CD4-positive, CD25-positive, alpha-beta regulatory T cell (primary cell): ENCODE measurements at places on chromosomes 7 and 10. TPM values are rescaled to one million over a fixed set of nuclear protein-coding genes. Genes with fewer than 3 reads are reported as not detected.

DNA sequence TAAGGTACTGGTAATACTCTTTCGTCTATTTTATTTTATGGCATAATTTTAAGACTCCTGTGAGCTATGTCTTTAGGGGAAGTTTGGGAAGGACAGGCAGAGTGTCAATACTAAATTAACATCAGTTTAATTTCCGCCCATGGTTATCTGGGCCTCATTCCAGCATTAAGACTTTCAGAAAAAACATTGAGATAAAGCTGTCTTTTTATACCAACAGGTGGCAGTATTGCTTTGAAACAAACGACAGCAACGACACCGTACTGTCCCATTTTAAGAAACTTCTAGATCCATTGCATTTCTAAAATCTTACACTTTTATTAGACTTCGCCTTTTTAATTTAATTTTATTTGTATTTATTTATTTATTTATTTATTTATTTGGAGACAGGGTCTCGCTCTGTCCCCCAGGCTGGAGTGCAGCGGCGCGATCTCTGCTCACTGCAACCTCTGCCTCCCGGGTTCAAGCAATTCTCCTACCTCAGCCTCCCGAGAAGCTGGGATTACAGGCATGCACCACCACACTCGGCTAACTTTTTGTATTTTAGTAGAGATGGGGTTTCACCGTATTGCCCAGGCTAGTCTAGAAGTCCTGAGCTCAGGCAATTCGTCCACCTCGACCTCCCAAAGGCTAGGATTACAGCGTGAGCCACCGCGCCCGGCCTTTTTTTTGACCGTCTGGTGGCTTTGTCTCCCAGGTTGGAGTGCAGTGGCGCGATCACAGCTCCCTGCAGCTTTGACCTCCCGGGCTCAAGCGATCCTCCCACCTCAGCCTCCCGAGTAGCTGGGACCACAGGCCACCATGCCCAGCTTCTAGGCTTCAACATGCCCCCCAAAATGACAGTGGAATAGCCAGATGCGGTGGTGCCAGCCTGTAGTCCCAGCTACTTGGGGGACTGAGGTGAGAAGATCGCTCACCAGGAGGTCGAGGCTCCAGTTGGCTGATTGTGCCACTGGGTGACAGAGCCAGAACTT, 78.7 kb upstream of the C1GALT1 start:
- H3K4me1 ChIP-seq, result peaks cover 3% of the 10 kb centered on the region
- H3K27me3 ChIP-seq, result no peaks in the 10 kb centered on the region
- H3K4me3 ChIP-seq, result no peak overlapping the region

DNA sequence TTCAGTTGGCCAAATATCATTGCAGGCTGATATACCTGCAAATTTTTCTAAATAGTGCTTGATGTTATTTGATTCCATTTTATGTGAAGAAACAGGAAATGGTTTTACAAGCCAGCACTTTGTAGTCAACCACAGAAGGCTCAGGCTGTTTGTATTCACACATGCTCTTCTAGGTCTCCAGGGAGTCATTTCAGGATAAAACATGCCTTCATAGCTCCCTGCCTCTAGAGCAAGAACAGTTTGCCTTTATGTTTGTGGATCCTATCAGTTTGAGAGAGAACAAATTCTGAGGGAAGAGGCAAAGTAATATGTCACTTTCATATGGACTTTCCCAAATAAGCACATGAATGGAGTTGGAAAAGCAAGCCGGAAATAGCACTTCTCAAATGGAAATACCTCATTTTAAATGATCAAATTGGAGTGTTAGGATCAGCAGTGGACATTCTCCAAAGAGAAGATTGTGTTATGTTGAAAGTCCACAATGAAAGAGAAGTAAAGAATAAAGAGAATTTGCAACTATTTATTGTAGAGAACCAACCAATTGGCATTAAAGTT, 277.6 kb downstream of the KCND2 start:
- H3K27me3 ChIP-seq, result no peaks in the 10 kb centered on the region
- no peak overlapping the region for H3K4me3 ChIP-seq
- H3K36me3 ChIP-seq, result no peaks in the 10 kb centered on the region
- H3K4me1 ChIP-seq, result no peaks in the 10 kb centered on the region
- DNase-seq, result no peak
- no peak overlapping the region for H3K27ac ChIP-seq

DNA sequence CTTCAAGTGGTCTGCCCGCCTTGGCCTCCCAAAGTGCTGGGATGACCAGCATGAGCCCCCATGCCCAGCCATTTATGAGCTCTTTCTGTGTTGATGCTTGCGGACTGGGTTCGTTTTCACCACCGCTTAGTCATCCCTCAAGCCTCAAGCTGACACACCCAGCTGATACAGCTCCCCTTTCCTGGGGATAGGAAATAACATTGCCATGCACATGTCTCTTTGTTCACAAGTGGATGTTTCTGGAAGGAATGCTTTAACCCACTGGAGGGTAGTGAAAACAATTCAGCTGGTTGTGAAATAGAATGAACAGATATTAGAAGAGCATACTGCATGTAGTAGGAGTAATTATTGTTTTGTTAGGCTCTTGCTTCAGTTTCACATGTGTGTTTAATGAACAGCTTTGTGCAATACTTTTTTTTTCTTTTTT, 8.5 kb upstream of the METTL27 start:
- H3K27me3 ChIP-seq, result no peaks in the 10 kb centered on the region
- H3K36me3 ChIP-seq, result no peaks in the 10 kb centered on the region
- H3K4me3 ChIP-seq, result peak overlapping the region; percentile 42
- peaks cover 42% of the 10 kb centered on the region for H3K4me1 ChIP-seq
- peak overlapping the region; percentile 73 for H3K27ac ChIP-seq
- no peak for DNase-seq

Gene CPED1
- not detected for polyA plus RNA-seq

- H3K4me3 ChIP-seq, result no peak overlapping the region
- DNase-seq, result no peak
- no peaks in the 10 kb centered on the region for H3K4me1 ChIP-seq
- H3K36me3 ChIP-seq, result no peaks in the 10 kb centered on the region
Observed at GRCh38 chr10:118444069-118444468, 101.9 kb upstream of the FAM204A start.

Gene SUN3
- polyA plus RNA-seq, result not detected

GRCh38 chr10:133169173-133169947, 9.3 kb downstream of the KNDC1 start:
- no peaks in the 10 kb centered on the region for H3K27me3 ChIP-seq
- DNase-seq, result no peak
- H3K36me3 ChIP-seq, result no peaks in the 10 kb centered on the region
- H3K27ac ChIP-seq, result no peak overlapping the region
- no peak overlapping the region for H3K4me3 ChIP-seq

Gene HOXA3
- polyA plus RNA-seq, result not detected

GRCh38 chr7:139341776-139342226, 664 bp downstream of the FMC1 start:
- peak; percentile 6 for DNase-seq
- H3K4me3 ChIP-seq, result peak overlapping the region; percentile 94
- no peaks in the 10 kb centered on the region for H3K27me3 ChIP-seq
- H3K4me1 ChIP-seq, result peaks cover 11% of the 10 kb centered on the region
- H3K27ac ChIP-seq, result peak overlapping the region; percentile 99
- peaks cover 5% of the 10 kb centered on the region for H3K36me3 ChIP-seq

- no peak for DNase-seq
- H3K4me3 ChIP-seq, result no peak overlapping the region
Observed at GRCh38 chr7:30812676-30813075, 41.5 kb downstream of the MINDY4 start.

- H3K4me3 ChIP-seq, result no peak overlapping the region
- no peak overlapping the region for H3K27ac ChIP-seq
- H3K27me3 ChIP-seq, result no peaks in the 10 kb centered on the region
- H3K36me3 ChIP-seq, result no peaks in the 10 kb centered on the region
- peaks cover 7% of the 10 kb centered on the region for H3K4me1 ChIP-seq
Observed at GRCh38 chr10:4280461-4281189, 495.6 kb upstream of the KLF6 start.

Gene PLA2G12B
- polyA plus RNA-seq, result not detected

Gene NAT16
- not detected for polyA plus RNA-seq

Gene SORCS3
- not detected for polyA plus RNA-seq

DNA sequence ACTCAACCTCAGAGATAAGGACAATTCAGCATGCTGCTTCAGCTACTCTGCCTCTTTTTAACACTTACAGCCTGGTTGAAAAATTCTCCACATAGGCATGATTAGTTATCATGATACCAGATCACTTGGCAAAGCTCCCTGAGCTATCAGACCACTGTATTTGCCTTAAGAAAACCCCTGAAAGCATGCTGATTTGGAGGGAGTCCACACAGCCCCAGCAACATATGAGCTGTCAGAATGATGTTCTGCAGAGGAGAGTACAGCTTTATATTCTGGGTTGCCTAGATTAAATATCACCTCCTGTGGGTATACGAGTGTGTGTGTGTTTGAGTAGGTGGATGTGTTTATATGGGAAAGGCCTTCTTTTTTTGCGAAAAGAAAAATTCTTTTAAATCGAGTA, 170.2 kb upstream of the CHRM2 start:
- no peaks in the 10 kb centered on the region for H3K4me1 ChIP-seq
- no peak overlapping the region for H3K27ac ChIP-seq
- no peaks in the 10 kb centered on the region for H3K36me3 ChIP-seq
- H3K4me3 ChIP-seq, result no peak overlapping the region
- no peaks in the 10 kb centered on the region for H3K27me3 ChIP-seq
- DNase-seq, result no peak

Gene OR6B1
- polyA plus RNA-seq, result not detected

DNA sequence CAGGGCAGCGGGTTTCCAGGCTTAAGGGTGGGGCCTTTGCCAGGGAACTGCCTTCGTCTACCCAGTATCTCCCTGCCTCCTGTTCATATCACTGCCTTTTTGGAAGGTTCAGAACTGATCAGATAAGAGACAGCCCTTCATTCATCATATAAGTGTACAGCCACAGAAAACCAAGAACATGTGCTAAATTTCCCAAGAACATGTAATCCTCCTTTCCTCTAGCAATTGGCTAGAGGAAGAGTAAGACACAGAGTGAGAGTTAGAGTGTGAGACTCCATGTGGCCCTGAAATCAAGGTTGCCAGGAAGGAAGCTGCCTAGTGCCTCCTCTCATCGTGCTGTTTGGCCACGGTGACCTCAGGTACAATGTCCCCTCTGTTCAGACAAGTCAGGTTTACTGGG, 770.9 kb downstream of the TNS3 start:
- H3K4me1 ChIP-seq, result no peaks in the 10 kb centered on the region
- H3K4me3 ChIP-seq, result no peak overlapping the region
- H3K27me3 ChIP-seq, result no peaks in the 10 kb centered on the region
- H3K27ac ChIP-seq, result no peak overlapping the region

- H3K36me3 ChIP-seq, result no peaks in the 10 kb centered on the region
- no peak overlapping the region for H3K27ac ChIP-seq
- H3K27me3 ChIP-seq, result peaks cover 18% of the 10 kb centered on the region
- H3K4me1 ChIP-seq, result no peaks in the 10 kb centered on the region
- H3K4me3 ChIP-seq, result no peak overlapping the region
Observed at GRCh38 chr7:116588641-116589594, 64.1 kb downstream of the CAV1 start.

Gene OR2A12
- polyA plus RNA-seq, result not detected

Gene CRYGN
- polyA plus RNA-seq, result 0.39 TPM

GRCh38 chr7:132125096-132125495, 451.2 kb downstream of the PLXNA4 start:
- no peak overlapping the region for H3K27ac ChIP-seq
- no peak overlapping the region for H3K4me3 ChIP-seq
- no peaks in the 10 kb centered on the region for H3K36me3 ChIP-seq
- DNase-seq, result no peak
- H3K4me1 ChIP-seq, result no peaks in the 10 kb centered on the region

DNA sequence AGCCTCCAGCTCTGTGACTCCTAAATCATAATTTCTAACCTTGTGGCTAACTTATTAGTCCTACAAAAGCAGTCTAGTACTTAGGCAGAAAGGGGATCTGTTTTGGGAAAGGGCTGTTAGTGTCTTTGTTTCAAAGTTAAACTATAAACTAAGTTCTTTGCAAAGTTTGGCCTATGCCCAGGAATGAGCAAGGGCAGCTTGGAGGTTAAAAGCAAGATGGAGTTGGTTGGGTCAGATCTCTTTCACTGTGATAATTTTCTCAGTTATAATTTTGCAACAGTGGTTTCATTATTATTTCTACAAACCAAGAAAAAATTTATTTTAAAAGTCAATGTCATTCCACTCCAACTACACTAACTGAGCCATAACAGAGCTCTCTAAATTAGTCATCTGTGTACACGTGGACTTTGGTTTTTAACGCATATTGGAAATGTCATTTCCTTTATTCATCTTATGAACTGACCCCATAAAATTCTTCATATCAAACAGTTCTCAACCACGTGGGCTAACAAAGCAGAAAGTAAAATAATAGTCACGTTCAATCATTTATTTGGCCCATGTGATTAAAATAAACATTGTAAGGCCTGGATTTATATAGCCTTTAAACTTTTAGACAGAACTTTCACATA, 143.2 kb upstream of the C7orf33 start:
- H3K36me3 ChIP-seq, result no peaks in the 10 kb centered on the region
- no peak for DNase-seq
- no peak overlapping the region for H3K4me3 ChIP-seq

Gene RASA4B
- 8.0 TPM for polyA plus RNA-seq

DNA sequence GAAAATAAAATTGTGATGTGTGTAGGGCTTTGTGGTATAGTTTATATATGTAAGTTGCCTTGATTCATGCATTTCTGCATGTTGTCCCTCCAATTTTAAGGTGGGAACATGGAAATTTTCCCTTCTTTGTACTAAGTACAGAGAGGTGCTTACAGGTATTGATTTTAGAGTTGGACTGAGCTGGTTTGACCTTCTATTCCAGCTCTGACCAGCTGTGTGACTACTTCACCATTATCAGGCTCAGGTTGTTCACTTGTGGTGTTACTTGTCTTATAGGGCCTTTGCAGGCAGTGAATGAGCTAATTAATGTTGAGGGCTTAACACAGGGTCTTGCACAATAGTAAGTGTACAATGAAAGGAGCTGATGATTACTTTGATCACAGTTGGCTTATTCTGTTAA, 16.3 kb downstream of the ZNF804B start:
- H3K27me3 ChIP-seq, result no peaks in the 10 kb centered on the region
- no peak for DNase-seq
- H3K4me3 ChIP-seq, result no peak overlapping the region
- H3K27ac ChIP-seq, result no peak overlapping the region
- no peaks in the 10 kb centered on the region for H3K4me1 ChIP-seq

Gene RAB19
- polyA plus RNA-seq, result 2.3 TPM

- no peak for DNase-seq
- H3K27me3 ChIP-seq, result no peaks in the 10 kb centered on the region
- H3K4me1 ChIP-seq, result no peaks in the 10 kb centered on the region
- no peak overlapping the region for H3K27ac ChIP-seq
- H3K4me3 ChIP-seq, result no peak overlapping the region
- H3K36me3 ChIP-seq, result no peaks in the 10 kb centered on the region
Observed at GRCh38 chr7:27418541-27418940, 175.9 kb downstream of the EVX1 start.

GRCh38 chr10:131187926-131188325, 123.6 kb downstream of the TCERG1L start:
- no peak overlapping the region for H3K4me3 ChIP-seq
- H3K27me3 ChIP-seq, result no peaks in the 10 kb centered on the region
- H3K27ac ChIP-seq, result no peak overlapping the region
- H3K36me3 ChIP-seq, result no peaks in the 10 kb centered on the region
- no peak for DNase-seq
- H3K4me1 ChIP-seq, result no peaks in the 10 kb centered on the region

Gene SFTPD
- not detected for polyA plus RNA-seq

- no peak for DNase-seq
- H3K27me3 ChIP-seq, result no peaks in the 10 kb centered on the region
- H3K27ac ChIP-seq, result no peak overlapping the region
- peaks cover 55% of the 10 kb centered on the region for H3K36me3 ChIP-seq
- no peaks in the 10 kb centered on the region for H3K4me1 ChIP-seq
Observed at GRCh38 chr7:128763541-128763940, 12.1 kb downstream of the OPN1SW start.
